ENCODE measurements at places on chromosomes 1 and 21. TPM values are rescaled to one million over a fixed set of nuclear protein-coding genes. Genes with fewer than 3 reads are reported as not detected.

GRCh38 chr1:224805889-224806288 is 123.6 kb upstream of the DNAH14 start:
- H3K4me1 ChIP-seq: no peaks in the 10 kb centered on the region
- no peak overlapping the region for H3K4me3 ChIP-seq
- H3K27me3 ChIP-seq: no peaks in the 10 kb centered on the region
- no peak for DNase-seq
- no peak overlapping the region for H3K27ac ChIP-seq
- H3K36me3 ChIP-seq: no peaks in the 10 kb centered on the region

- H3K36me3 ChIP-seq: no peaks in the 10 kb centered on the region
- H3K27ac ChIP-seq: no peak overlapping the region
- H3K27me3 ChIP-seq: no peaks in the 10 kb centered on the region
- peaks cover 19% of the 10 kb centered on the region for H3K4me1 ChIP-seq
- no peak overlapping the region for H3K4me3 ChIP-seq
- no peak for DNase-seq
These were observed 3.0 kb downstream of the GGPS1 start for GRCh38 chr1:235331401-235331800.

DNA sequence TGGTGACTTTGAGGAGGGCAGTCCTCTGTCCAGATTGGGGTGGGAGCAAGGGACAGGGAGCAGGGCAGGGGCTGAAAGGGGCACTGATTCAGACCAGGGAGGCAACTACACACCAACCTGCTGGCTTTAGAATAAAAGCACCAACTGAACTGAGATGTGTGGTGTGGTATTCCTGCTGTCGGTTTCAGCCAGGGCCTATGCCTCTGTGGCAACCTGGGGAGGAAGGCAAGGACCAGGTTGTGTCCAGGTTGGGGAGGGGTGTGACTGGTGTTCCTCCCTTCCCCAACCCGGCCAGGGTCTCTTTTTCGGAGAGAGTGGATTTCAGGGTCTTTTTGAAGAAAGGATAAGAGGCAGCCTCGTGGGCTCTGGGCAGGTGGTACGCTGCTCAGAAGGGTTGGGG is 6.3 kb downstream of the PROK1 start:
- H3K27me3 ChIP-seq: no peaks in the 10 kb centered on the region
- no peak overlapping the region for H3K27ac ChIP-seq
- H3K36me3 ChIP-seq: no peaks in the 10 kb centered on the region
- no peak for DNase-seq
- H3K4me1 ChIP-seq: no peaks in the 10 kb centered on the region

Gene RPTN
- total RNA-seq: not detected

Gene ETV3L
- total RNA-seq: not detected

Measured in pancreas (tissue), 10 donors.